GM20000 (cell line): ENCODE measurements at places on chromosomes 2 and 18.

GRCh38 chr18:36974686-36975085, 145.8 kb downstream of the KIAA1328 start:
- no peak for DNase-seq

DNA sequence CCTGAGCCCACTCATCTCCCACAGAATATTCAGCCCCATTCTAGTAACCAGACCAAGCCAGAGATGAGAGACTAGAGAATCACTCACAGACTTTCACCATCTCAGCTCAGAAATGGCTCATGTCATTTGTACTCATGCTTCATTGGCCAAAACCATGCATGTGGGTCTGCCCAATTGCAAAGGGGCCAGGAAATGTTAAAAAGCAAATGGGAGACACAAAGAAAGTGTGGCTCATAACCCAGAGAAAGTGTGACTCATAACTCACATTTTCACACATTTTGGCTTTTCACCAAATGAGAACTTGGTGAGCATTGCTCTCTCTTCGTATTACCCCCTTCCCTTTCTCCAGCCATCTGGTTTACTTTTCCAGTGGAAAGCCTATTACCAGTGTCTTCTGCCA, 66.2 kb downstream of the MDH1 start:
- peak; percentile 10 for DNase-seq

GRCh38 chr2:142222715-142223114, 91.9 kb upstream of the LRP1B start:
- DNase-seq = no peak

GRCh38 chr2:30686000-30686399, 121.2 kb downstream of the CAPN13 start:
- DNase-seq = no peak

DNA sequence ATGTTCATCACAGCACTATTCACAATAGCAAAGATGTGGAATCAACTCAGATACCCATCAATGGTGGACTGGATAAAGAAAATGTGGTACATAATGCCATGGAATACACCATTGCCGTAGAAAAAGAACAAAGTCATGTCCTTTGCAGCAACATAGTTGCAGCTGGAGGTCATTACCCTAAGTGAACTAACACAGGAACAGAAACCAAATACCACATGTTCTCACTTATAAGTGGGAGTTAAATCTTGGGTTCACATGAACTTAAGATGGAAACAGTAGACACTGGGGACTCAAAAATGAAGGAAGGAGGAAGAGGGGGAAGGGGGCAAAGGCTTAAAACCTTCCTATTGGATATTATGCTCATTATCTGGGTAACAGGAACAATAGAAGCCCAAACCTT, 228.1 kb upstream of the RAB6C start:
- DNase-seq = no peak

DNA sequence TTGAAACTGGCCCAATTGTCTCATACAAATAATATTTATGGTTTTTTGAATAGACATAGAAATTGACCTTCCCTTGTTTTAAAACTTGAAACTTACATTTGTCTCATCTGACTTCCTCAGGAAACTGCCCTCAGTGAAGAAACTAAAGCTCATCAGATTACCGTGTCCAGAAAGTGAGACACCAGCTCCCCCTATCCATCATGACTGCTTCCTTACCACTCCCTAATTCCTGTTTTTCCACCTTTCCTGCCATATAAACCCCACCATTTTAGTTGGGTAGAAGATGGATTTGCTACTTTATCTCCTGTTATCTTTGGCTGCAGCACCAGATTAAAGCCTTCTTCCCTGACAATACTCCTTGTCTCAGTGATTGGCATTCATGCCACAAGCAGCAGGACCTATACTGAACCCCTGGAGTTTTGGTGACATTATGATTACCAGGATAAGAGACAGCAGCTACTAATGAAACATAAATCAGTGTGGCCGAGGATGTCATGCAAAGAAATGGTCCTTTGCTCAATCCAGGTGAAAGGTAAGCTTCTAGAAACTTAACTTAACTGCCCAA, 1627.6 kb upstream of the ZEB2 start:
- DNase-seq = no peak

DNA sequence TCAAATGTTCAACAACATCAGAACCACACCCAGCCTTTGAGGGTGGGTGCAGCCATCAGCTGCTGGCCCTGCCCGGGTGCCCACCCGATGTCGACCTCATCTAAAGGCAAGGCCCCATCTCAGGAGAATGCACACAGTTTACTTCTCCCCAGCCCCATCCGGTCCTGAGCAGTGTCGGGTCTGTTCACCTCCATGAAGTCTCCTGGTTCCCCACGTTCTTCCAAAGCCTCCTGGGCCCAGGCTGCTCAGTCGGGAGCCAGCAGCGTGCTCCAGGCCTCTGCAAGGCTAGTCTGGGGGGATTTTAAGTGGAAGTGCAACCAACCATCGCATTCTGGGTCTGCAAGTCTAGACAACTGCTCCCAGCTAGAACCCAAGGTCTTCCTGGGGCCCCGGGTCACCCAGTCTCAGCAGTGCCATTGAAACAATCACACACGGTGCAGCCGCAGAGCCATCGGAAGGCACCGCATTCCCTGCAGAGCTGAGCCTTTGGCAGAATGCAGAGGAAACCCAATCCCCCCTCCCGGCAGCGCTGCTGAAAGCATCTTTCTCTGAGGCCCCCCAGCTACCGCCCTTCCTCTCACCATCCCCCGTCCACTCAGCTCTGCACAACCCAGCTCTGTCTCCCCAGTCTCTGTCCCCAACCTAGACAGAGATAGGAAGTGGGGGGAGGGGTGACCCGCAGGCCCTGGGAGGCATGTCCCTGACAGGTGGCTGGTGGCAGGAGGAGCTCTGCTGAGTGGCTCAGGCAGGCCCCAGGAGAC, 8.5 kb downstream of the ESPNL start:
- DNase-seq = peak; percentile 67

- DNase-seq = no peak
Measured at GRCh38 chr18:29184654-29185053, 1007.7 kb upstream of the CDH2 start.

DNA sequence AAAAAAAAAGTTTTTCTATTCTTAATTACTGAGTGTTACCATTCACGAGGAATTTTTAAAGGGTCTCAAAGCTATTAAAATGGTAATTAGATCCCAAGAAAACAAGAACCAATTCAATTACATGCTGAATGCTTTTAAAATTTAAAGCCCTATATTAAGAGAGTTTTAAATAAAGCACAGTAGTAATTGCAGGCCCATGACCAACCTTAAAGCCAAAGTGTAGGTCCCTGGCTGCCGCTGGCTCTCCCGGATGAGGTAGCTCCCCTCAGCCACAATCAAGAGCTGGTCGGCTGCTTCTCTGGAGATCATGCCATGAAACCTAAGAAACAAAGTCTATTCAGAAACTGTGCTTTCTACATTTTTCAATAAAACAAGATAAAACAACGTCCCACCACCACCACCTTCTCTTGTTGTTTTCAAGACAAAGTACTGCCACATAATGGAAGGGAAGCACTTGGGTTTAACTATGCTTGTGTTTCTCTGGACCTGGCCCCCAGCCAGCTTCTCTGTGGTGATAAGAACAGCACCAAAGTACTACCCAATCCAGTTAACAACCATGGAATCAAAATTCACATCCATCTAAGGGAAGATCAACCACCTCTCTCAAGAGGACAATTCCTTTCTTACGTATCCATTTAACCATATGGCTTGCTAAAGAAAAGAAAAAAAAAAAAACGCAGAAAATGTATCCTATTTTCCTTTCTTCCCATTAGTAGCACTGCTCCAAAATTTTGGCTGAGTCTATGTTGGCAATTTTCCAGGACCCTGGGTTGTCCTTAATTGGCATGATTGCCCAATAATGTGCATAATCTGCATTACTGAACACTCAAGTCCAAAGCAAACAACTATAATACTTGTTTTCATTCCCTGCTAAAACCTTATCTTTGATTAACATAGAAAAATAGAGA, 90.1 kb downstream of the CHN1 start:
- no peak for DNase-seq

DNA sequence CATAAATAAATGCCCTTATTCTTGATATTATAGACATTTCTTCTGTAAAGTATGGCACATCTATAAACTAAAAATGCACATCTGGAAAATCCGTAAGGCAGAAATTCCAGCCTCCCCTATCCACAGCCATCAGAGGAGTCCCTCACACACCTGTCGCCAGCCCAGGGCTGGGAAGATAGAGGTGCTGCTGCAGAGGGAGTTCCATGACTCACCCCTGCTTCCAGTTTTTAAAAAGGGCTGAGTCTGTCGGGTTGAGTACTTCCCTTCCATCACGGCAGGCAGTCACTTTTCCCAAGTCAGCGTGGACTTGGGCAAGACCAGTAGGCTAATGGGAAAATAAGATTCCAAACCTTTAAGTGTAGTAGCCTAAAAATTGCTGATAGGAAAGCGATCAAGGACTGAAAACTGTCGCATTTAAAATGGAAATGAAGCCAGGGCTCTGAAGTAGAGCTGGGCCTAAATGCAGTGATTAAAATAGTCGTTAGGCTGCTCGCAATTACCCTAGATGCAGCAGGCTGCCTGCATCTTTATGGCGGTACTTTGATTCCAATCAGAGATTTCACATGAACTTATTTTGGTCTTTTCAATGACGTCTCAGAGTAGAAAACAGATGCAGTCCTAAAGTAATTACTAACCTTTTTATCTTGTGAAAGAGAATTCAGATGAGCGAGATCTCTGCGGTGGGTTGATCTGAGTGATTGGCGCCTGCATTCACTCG, 280.5 kb downstream of the AGAP1 start:
- DNase-seq = no peak

GRCh38 chr2:122072666-122073065, 317.2 kb downstream of the TSN start:
- DNase-seq = no peak

GRCh38 chr18:58671632-58672564, 633 bp downstream of the MALT1 start:
- no peak for DNase-seq

GRCh38 chr2:223532161-223532560, 70.0 kb downstream of the SCG2 start:
- DNase-seq = no peak

DNA sequence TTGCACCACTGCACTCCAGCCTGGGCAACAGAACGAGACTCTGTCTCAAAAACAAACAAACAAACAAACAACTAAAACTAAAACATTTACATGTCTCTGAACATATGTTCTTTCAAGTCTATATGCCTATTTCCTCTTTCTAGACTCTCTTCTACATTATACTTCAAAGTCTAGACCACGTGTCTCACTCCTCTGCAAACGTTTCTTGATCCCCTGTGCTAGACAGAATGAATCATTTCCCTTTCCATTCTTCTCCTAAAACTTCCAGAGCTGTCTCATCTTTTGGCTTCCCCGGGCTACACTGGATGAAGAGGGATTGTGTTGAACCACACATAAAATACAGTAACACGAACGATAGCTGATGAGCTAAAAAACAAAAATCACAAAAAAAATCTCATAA, 67.1 kb downstream of the BAZ2B start:
- DNase-seq = no peak

GRCh38 chr2:181308766-181309515, 148.2 kb upstream of the ITGA4 start:
- no peak for DNase-seq

DNA sequence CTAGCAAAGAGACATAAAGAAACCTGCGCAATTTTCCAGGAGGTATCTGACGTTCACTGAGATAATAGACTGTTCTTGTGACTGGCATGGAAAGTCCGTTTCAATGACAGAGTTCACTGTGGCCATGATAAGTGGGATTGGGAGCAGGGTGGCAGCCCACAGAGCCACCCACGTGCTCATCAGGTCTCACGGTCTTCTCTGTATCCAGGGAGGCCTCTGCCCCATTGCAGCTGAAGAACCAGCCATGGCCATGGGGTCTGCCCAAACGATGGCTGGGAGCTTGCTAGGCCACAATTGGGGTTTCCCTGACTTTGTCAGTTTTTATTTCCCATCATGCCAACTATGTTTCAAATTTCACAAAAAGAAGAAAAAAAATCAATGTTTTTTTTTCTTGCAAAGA, 57.2 kb downstream of the PDCL3 start:
- no peak for DNase-seq

- no peak for DNase-seq
Measured at GRCh38 chr2:41806286-41806685, 241.5 kb upstream of the PKDCC start.

DNA sequence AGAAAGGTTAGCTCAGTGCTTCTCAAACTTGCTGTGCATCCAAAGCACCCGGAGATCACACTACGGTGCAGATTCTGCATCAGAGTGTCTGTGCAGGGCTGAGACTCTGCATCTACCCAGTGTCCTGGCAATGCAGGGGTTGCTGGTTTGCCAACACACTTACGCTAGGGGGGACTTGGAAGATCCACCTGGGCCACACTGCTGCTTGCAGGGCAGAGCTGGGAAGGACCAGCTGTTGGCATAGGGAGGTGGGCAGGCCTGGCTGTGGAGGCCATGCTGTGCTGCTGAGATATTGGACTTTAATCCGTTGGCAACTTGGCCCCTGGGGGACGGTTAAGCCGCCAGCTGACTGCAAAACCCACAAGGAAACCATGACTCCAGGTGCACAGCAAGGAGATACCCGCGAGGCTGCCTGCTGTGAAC, 397.6 kb upstream of the HS6ST1 start:
- no peak for DNase-seq

- DNase-seq = peak; percentile 49
Measured at GRCh38 chr2:109129356-109129920, 433 bp downstream of the SH3RF3 start.

DNA sequence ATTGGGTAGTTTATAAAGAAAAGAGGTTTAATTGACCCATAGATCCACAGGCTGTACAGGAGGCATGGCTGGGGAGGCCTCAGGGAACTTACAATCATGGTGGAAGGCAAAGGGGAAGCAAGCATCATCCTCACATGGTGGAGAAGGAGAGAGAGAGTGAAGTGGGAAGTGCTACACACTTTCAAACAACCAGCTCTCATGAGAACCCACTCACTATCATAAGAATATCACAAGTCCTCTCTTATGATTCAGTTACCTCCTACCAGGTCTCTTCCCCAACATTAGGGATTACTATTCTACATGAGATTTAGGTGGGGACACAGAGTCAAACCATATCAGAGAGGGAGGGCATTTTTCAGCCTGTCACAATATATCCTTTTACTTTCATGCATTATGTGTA, 22.7 kb upstream of the DOCK10 start:
- DNase-seq = no peak

- no peak for DNase-seq
Measured at GRCh38 chr2:60470340-60470739, 83.1 kb downstream of the BCL11A start.

DNA sequence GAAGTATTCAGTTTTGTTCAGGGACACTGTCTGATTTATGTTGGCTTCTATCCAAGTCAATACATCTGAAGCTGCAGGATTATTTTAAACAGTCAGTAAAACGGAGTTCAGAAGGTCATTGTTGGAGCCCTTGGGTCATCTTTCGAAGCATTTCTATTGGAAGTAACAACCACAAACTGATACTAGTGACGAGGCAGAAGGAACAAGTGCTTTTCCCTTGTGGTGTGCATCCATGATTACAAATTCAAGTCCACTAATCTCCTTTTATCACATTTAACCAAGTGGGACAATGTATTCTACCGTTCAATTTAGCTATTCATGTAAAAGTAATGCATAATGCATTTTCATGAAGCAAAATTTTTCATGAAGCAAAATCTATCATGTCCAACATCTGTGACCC, 76.9 kb downstream of the CD226 start:
- DNase-seq = no peak

GRCh38 chr2:70090706-70091334, 3.5 kb downstream of the PCBP1 start:
- DNase-seq = no peak

GRCh38 chr2:113167115-113167932, 6.4 kb upstream of the PSD4 start:
- DNase-seq = no peak
